RKO (cell line): ENCODE measurements at places on chromosomes 16 and 17.

DNA sequence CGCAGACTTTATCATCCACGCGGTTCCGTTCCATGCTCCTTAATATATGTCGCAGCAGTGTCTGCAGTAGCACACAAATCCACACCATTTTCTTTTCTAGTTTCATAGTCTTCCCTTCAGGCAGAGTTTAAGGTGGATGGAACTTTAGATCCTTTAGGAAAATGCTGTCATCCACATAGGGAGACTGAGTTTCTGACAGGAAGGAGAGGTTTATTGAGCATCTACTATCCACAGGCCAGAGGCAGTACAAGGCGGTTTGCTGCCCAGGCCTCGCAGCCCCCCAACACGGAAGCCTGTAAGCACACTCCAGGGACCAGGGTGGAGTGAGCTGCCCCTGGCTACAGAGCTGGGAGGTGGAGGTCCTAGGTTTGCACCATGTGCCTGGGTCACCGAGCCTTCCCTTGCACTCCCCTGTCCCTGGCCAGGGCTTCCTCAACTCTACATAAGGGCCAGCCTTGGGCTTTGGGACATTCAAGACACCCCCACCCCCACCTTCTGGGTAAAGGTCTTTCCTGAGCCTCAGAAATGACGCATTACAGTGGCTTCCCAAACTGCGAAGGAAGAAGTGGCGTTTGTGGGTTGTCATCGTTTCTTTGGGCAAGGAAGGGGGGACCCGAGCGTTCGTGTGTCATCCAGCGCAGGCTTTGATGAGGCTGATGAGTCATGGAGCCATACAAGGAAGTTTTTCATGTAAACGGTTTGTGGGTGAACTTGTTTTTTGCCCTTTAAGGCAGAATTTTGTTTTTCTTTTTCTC lies 146.5 kb upstream of the PLCG2 start:
- peak; percentile 59 for DNase-seq

- no peak for DNase-seq
Measured at GRCh38 chr16:5451641-5452040, 354.0 kb upstream of the EEF2KMT start.

GRCh38 chr16:80614908-80615671 lies 74.3 kb downstream of the DYNLRB2 start:
- DNase-seq: peak; percentile 84

GRCh38 chr16:1778200-1779179 lies 3.9 kb downstream of the SPSB3 start:
- DNase-seq: no peak

DNA sequence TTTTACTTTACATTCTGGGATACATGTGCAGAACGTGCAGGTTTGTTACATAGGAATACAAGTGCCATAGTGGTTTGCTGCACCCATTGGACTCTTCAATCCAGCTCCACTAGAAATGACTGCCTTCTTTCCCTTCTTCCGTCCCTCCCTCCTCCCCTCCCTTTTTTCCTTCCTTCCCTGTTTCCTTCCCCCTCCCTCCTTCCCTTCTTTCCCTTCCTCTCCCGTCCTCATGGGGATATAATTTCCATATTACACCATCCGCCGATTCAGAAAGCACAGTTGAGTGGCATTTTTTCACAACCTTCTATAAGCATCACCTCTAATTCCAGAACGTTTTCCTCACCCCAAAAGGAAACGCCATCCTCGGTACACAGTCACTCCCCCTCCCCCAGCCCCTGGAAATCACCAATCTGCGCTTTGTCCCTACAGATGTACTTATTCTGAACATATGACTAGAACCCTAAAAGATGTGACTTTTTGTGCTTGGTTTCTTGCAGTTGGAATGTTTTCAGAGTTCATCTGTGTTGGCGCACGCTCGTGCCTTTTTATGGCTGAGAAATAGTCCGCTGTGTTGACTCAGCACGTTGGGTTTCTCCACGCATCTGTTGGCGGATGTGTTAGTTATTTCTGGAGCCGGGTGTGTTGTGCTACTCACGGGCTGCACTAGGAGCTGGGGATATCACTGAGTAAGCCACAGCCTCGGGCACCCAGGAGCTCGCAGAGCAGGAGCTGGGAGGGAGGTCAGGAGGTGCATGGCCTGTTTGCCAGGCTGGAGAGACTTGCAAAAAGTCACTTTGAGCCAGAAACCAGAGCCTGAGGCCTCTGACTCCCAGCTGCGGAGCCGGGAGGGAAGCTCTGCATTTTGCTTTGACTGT lies 336.4 kb downstream of the SEC14L1 start:
- DNase-seq: no peak

DNA sequence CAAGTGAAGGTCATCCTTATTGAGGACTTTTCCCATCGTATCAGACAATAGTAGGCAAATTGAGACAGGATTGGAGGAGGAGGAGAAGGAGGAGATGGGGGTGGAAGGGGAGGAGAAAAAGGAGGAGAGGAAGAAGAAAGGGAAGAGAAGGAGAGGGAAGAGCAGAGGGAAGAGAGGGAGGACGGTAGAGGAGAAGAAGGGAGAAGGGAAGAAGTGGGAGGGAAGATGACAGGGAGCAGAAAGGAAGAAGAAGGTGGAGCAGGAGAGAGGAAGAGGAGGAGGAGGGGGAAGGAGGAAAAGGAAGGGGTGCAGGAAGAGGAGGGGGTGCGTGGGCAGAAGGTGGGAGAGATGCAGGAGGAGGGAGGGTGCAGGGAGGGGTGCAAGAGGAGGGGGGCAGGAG lies 26.0 kb downstream of the ABCC6 start:
- no peak for DNase-seq

- DNase-seq: peak; percentile 36
Measured at GRCh38 chr17:63696381-63696961, 3.5 kb downstream of the LIMD2 start.

DNA sequence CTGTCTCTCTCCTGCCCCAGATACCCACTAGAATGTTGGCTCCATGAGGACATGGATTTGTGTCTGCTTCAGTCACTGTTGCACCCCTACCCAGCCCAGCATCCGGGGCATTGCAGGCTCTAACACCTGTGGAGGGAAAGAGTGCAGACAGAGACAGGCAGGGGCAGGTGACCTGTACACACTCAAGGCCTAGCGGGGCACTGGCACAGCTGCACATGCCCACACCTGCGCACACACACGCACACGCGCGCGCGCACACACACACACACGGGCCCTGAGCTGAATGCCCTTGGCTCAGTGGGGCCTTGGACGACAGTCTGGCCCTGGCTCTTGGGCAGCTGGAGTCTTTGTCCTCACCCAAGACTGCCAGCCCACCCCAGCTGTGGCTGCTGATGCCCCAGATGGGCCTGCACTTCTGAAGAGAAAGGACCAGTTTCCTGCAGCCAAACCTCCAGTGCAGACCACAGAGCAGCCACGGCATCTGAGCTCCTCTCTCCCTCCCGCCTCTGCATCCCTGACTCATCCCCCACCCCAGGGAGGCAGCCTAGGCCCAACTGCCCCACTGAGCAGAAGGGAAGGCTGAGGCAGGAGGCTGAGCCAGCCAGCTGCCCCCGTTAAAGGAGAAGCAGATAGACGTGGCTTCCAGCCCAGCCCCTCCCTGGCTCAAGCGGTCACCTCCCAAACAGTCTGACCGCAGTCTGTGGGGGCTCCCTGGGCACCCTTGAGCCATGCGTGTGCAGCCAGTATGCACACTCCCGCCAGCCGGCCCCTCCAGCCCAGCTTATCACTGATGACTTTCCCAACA lies 12.3 kb upstream of the RAI1 start:
- DNase-seq: no peak

GRCh38 chr16:59210955-59211541 lies 476.9 kb upstream of the GOT2 start:
- DNase-seq: no peak

DNA sequence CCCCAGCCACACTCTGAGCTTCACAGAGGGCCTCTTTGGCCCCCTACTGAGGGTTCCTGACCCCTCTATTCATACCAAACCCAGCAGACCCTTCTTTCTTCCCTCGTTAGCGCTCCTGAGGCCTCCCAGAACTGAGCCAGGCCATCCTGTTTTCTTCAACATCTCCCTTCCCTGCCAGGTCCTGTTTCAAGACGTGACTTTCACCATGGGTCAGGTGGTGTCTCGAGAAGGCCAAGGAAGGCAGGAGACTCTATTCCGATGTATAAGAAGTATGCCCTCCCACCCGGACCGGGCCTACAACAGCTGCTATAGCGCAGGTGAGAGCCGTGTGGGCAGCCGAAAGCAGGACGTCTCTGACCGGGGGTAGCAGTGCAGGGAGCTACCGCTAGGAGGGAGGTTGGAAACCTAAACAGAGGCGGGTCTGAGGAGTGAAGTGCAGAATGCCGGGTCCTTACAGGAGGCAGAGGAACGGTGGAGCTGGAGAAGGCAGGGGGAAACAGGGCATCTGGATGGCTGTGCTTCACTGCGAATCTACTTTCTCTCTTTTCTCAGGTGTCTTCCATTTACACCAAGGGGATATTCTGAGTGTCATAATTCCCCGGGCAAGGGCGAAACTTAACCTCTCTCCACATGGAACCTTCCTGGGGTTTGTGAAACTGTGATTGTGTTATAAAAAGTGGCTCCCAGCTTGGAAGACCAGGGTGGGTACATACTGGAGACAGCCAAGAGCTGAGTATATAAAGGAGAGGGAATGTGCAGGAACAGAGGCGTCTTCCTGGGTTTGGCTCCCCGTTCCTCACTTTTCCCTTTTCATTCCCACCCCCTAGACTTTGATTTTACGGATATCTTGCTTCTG lies 1.3 kb upstream of the SENP3 start:
- peak; percentile 68 for DNase-seq

DNA sequence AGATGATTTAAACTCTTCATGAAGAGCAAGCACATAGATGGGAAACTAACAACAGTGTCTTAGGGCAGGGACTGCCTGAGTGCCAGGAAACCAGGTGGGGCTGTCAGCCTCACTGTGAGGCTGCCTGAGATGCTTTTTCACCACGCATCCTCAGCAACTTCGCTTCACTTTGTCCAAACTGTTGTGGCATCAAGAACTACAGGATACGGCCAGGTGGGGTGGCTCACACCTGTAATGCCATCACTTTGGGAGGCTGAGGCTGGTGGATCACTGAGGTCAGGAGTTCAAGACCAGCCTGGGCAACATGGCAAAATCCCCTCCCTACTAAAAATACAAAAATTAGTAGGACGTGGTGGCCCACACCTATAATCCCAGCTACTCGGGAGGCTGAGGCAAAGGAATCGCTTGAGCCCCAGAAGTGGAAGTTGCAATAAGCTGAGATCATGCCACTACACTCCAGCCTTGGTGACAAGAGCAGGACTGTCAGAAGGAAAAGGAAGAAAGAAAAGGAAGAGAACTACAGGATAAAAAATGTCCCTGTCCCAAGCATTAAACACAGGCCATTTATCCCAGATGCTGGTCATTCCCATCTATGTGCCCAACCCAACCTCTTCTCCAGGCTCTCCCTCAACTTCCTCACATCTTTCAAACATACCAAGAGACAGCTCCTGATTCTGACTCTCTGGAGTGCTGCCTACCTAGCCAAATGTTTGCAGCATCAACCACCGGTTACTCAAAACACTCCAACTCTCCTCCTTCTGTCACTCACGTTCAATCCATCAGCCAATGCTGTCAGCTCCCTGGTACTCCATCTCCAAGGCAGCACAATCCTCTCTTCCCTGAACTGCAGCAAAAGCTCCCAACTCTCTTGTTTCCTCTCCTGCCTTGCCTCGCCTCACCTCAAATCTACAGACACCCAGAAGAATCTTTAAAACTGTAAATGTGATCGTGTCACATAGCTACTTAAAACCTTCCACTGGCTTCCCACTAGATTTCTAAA lies 1.6 kb downstream of the EIF4A3 start:
- peak; percentile 44 for DNase-seq

- DNase-seq: no peak
Measured at GRCh38 chr16:27429981-27430441, 28.0 kb downstream of the IL21R start.

- DNase-seq: no peak
Measured at GRCh38 chr17:33262266-33263123, 30.6 kb downstream of the ASIC2 start.

DNA sequence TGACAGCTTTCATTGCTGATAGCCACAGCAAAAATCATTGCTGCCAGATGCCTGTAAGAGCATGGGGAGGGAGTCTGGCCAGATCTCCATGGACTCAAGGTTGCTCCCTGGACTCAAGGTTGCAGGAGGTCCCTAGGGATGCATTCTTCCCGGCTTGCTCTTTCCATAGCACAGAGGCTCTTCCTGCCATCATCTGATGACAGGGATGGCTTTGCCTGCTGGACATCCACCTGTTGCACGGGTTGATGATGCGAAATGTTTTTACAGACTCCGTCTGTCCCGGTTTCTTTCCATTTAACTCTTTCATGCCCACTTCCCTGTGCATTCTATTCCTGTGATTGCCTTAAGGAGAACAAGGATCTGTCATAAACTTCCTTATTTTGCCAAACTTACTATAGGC lies 115.6 kb upstream of the HSBP1 start:
- no peak for DNase-seq

DNA sequence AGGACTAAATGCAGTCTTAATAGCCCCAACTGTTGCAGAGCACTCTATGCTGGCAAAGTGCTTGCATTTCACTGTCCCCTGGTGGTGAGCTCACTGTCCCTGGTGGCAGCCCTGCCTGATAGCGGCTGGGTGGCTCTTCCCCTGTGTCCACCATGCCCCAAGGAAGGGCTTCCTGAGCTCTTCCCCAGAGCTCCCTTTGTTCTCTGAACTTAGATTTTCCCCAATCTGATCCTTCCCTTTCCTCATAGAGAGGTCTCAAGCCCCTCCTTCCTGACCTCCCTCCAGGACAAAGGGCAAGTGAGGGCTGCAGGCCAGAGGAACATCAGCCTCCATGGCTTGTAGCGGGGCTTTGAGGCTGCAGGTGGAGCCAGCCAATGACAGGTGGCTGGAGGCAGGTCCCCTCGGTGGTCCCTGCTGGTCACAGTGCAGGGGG lies 17.0 kb downstream of the BEAN1 start:
- no peak for DNase-seq

GRCh38 chr16:68244903-68245853 lies at the start of gene PLA2G15:
Gene PLA2G15 (plus strand): TSS chr16:68245373. CDS start chr16:68245427, 54 bp downstream.
- peak; percentile 90 for DNase-seq

- DNase-seq: no peak
Measured at GRCh38 chr16:17125671-17126070, 345.1 kb downstream of the XYLT1 start.

DNA sequence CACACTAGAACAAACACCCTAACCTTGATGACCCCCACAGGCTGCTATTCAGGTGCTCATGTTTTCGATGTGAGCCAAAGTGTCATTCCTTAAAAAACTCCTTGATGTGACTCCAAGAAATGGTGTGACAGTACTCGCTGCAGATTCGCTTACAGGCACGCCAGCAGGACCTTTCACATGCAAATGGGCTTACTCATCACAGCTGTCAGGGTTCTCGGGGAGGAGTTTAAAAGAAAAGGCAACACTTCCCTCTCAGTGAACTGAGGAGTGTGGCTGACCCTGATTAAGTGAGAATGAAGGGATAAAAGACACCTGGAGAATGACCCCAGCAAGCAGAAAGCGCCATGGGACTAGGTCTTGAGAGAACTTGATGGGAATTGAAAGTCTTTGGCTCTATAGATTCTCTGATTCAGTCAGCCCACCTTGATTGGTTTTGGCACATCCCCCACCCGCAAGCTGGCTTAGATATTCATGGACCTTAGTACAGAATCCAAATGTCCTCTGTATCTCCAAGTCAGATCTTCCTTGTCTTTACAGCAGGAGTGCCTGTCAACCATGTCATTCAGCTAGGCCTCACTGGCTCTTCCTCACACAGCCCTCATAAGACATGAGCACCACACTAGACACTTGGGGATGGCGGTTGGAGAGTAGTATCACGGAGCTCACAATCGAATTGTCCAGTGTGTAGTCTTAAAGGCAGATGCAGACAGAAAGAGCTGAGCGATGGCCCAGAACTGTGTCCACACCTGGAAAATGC lies 82.6 kb downstream of the HIC1 start:
- no peak for DNase-seq
